Activated T-helper 17 cell treated with anti-CD3 and anti-CD28 coated beads, Interleukin-2, amount 50 U/mL, for 72 hours (primary cell): ENCODE measurements at places on chromosomes 5 and 9. TPM values are rescaled to one million over a fixed set of nuclear protein-coding genes. Genes with fewer than 3 reads are reported as not detected.

Gene NDUFS6
- 35.1 TPM for total RNA-seq

Gene TMOD1
- 2.0 TPM for total RNA-seq

Gene ELOVL7
- total RNA-seq, result 0.24 TPM

Gene CDH6
- total RNA-seq, result not detected

Gene SOX30
- total RNA-seq, result 0.50 TPM

Gene PCDHB12
- not detected for total RNA-seq

Gene LCN1
- not detected for total RNA-seq

Gene CDX1
- not detected for total RNA-seq

Gene CDC25C
- total RNA-seq, result 19.7 TPM

Gene CRB2
- total RNA-seq, result 0.06 TPM

Gene KIF24
- total RNA-seq, result 4.9 TPM

Gene PCDHA3
- not detected for total RNA-seq

Gene ZNF618
- total RNA-seq, result not detected

Gene CYLC2
- total RNA-seq, result not detected

Gene CD74
- 629 TPM for total RNA-seq

Gene RAD17
- total RNA-seq, result 28.2 TPM

Gene OR1Q1
- total RNA-seq, result 0.45 TPM

Gene PFN3
- total RNA-seq, result not detected

Gene SCGB3A1
- not detected for total RNA-seq

Gene SMIM33
- 0.54 TPM for total RNA-seq

Gene SLC6A7
- total RNA-seq, result not detected

Gene SLC4A9
- total RNA-seq, result 0.26 TPM

Gene DAB2IP
- 0.09 TPM for total RNA-seq

Gene CAVIN4
- 0.32 TPM for total RNA-seq

Gene ARHGEF37
- total RNA-seq, result 0.06 TPM

Gene APBA1
- total RNA-seq, result 2.8 TPM

Gene SOHLH1
- total RNA-seq, result not detected

Gene OLFM1
- total RNA-seq, result 0.32 TPM

Gene RASEF
- total RNA-seq, result not detected

Gene CDH18
- not detected for total RNA-seq

Gene CCDC192
- total RNA-seq, result not detected

Gene ARAP3
- total RNA-seq, result 19.6 TPM

Gene PCDHB2
- total RNA-seq, result 0.24 TPM

Gene PTGES
- total RNA-seq, result not detected

Gene POLR3G
- 22.9 TPM for total RNA-seq

Gene PDE6A
- total RNA-seq, result not detected

Gene DMRT3
- total RNA-seq, result not detected

Gene MEGF10
- total RNA-seq, result 0.28 TPM

Gene CXCL14
- total RNA-seq, result not detected

Gene EPB41L4A
- total RNA-seq, result 0.30 TPM

Gene C1QTNF2
- total RNA-seq, result not detected

Gene LCN9
- total RNA-seq, result not detected

Gene ZDHHC11
- total RNA-seq, result 13.6 TPM
